Aorta (tissue), 5 donors: ENCODE measurements at places on chromosomes 12 and 14. TPM values are rescaled to one million over a fixed set of nuclear protein-coding genes. Genes with fewer than 3 reads are reported as not detected.

- no peak for DNase-seq
Observed at GRCh38 chr12:27732281-27732680, 21.6 kb downstream of the MRPS35 start.

DNA sequence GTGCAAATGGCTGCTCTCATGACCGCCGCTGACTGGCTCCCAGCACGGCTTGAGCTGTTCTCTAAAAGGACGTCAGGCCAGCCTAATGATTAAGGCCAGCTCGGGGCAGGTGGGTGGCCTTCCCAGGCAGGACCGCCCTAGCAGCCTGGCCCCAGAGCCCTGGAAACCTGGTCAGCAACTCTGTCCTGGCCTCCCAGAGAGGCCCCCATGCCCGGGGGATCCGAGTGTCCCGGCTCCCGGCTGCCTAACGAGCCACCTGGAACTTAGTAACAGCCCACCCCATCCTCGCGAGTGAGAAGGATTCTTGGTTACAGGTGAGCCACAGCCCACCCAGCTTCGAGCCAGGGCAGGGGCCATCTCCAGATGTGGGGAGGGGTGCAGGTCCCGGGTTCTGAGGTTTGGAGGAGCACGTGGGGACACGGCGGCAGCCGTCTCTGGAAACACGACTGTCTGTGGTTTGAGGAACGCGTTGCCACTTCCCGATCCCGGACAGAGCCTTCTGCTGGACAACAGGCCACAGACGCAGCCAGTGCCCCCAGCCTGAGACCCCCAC is 73.8 kb upstream of the FBRSL1 start:
- DNase-seq: no peak

GRCh38 chr14:42141328-42141727 is 534.7 kb downstream of the LRFN5 start:
- no peak for DNase-seq

Gene MYO1H
- total RNA-seq: not detected

Gene RNF212B
- not detected for total RNA-seq

Gene PRR4
- 2.6 TPM for total RNA-seq

DNA sequence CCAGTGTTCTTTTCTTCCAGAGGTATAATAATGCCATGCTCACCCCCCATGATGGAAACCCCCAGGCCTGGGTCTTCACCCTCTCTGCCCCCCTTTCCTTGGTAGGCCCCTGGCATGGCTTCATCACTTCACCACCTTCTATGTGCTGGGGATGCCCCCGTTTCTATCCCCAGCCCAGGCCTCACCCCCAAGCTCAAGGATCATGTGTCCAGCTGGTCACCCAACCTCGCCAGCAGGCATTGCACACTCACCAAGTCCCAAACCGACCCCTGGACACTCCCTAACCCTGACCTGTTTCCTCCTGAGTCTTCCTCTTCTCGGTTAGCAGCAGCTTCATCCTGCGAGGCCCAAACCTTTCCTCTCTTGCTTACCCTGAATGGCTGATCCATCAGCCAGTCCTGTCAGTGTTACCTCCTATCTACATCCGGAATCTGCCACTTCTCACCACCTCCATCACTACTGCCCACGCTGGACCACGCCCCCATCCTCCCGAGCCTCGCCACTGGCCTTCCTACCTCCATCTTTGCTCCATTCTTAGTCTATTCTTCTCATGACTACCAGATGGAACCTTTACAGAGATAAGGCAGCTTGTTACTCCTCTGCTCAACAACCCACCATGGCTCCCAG is 69.0 kb downstream of the MVK start:
- no peak for DNase-seq

DNA sequence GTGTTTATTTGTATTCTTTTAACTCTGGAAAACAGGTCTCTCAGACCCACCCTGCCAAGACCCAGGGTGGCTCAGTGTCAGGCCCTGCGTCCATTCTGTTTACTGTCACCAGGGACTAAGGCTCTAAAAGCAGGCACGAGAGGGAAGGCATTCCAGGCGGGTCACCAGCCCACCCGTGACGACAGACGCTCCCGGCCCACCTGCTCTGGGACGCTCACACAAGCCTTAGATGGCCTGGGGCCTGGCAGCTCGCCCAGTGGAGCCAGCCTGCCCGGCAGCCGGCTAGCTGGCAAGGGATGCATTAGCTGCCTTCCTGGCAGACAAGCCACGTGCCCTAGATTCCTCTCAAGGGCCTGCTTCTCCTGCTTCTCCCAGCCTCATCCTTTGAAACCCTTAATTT is 9.2 kb upstream of the NUAK1 start:
- peak; percentile 83 for DNase-seq

Gene MYO1A
- 0.58 TPM for total RNA-seq
